Activated CD4-positive, alpha-beta memory T cell treated with anti-CD3 and anti-CD28 coated beads for 36 hours (primary cell): ENCODE measurements at places on chromosomes 7 and 10. TPM values are rescaled to one million over a fixed set of nuclear protein-coding genes. Genes with fewer than 3 reads are reported as not detected.

DNA sequence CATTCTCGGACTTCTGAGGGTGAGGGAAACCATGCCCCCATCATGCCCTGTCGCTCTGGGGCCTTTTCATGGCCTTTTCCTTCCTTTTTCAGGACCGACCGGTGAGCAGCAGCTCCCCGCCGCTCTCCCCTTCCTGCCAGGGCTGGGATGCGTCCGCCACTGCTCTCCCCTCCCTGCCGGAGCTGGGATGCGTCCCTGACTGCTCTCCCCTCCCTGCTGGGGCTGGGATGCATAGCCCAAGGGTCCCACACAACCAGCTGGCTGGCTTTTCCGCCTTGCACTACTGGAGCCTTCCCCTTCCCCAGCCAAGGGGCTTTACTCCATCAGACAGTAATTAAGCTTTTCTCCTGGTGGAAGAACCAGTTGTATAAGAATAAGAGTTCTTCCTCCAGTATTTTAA is 129.7 kb upstream of the COBL start:
- DNase-seq: no peak

ZCCHC24 gene
- total RNA-seq: 0.77 TPM

- no peak for DNase-seq
Measured at GRCh38 chr7:23494009-23494408, 23.7 kb upstream of the IGF2BP3 start.

- DNase-seq: no peak
Measured at GRCh38 chr7:158473221-158473620, 114.4 kb downstream of the PTPRN2 start.

TLX1 gene
- total RNA-seq: not detected

CHST15 gene
- 0.12 TPM for total RNA-seq

TMED4 gene
- total RNA-seq: 74.8 TPM
